ENCODE measurements at places on chromosomes 13 and 19.

DNA sequence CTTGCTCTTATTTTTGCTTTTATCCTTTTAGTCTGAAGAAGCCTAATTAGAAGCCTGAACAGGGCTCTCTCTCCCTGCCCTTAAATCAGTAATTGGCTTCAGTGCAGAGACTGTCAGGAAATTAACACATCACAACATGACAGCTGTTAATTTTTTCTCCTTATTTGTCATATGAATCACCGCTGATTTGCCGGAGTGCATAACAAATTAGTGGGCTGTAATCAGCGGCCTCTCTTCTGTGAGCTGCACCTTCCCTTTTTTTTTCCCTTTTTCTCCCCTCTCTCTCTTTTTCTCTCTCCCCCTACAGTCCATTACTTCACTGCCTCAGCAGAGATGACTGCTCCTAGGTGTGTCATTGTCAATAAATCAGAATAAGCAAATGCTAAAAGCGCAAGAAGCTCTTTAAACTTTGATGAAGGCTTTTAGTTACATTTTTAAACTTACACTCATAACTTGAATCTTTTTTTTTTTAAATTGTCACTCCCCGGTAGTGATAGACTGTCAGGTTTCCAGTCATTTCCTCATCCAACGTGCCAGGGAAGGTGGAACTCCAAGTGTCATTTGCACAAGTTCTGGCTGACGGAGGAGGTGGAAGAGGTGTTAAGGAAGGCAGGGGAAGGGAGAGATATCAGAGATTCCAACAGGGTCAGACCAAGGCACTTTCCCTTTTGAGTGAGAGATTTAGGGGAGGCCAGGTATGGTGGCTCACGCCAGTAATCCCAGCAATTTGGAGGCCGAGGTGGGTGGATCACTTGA, 197.1 kb upstream of the TSHZ3 start:
- DNase-seq, result no peak

DNA sequence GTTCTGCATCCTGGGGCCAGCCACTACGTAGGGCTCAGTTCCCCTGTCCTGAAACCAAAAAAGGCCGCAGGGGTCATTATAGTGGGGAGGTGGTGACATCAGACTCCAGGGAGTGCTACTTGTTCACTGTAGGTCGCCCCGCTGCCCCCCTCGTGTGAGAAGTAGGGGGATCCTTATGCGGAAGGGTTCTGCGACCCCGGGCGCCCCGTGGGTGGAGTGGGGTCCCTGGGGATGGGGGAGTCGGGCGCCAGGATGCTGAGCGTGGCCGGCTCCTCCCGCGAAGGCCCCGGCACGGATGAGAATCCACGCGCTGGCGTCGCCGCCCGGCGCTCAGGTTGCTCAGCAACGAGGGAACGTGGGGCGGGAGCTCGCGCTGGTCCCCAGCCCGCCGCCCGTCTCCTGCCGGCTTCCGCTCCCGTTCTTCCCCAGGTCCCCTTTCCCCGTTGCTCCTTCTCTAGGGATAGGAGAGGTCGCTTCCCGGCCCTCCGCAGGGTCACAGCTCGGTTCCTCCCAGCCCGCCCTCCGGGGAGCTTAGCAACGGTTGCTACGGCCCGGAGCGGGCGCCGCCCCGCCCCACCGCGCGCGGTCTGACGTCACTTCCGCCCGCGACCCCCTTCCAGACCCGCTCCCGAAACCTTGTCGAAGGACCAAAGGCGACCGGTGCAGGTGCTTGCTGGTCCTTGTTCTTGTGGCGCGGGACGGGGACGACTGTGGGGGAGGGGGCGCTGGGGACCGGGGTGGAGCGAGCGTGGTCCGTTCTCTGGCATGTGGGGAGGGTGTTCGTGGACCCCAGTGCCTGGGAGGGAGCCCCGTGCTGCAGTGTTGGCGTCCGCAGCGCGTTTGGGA, at the start of gene NAT14:
TSS of gene NAT14 (plus strand) at position 596 of the 846 bp plus-strand sequence. CDS start 521 bp downstream, outside the sequence.
- peak; percentile 76 for DNase-seq

DNA sequence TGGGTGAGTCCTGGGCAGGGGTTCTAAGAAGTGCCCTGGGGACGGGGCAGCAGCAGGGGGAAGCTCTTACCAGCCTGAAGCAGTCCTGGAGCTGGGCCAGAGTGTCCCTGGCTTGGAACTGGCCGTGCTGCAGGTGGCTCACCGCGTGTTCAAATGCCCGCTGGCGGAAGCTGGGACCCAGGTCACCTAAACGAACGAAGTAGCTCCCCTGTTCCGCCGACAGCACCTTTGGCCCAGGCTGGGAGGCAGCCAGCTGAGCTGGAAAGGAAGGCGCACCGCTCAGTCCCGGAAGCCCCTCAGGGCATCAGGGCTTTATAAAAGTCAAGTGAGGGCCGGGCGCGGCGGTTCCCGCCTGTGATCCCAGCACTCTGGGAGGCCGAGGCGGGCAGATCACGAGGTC, 9.6 kb downstream of the PLIN4 start:
- no peak for DNase-seq

- peak; percentile 69 for DNase-seq
Measured at GRCh38 chr13:46126552-46127357, 21.9 kb upstream of the CPB2 start.

DNA sequence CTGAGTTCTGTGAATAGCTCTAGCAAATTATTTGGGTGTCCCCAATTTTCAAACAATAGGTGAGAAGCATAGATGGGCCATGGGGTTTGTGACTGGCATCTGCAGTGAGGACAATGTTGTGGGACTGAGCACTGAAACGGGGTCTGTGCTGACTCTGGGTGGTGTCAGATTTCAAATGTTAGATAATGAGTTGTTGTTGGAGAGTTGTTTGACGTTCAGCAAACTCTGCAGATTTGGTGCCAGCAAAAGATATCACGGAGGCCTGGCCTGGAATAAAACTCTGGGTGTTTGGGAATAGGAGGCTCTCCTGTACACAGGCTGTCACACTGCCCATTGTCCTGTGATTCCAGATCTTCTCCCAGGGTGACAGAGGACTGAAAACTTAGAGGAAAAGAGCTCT, 2.9 kb downstream of the ZNF90 start:
- no peak for DNase-seq

DNA sequence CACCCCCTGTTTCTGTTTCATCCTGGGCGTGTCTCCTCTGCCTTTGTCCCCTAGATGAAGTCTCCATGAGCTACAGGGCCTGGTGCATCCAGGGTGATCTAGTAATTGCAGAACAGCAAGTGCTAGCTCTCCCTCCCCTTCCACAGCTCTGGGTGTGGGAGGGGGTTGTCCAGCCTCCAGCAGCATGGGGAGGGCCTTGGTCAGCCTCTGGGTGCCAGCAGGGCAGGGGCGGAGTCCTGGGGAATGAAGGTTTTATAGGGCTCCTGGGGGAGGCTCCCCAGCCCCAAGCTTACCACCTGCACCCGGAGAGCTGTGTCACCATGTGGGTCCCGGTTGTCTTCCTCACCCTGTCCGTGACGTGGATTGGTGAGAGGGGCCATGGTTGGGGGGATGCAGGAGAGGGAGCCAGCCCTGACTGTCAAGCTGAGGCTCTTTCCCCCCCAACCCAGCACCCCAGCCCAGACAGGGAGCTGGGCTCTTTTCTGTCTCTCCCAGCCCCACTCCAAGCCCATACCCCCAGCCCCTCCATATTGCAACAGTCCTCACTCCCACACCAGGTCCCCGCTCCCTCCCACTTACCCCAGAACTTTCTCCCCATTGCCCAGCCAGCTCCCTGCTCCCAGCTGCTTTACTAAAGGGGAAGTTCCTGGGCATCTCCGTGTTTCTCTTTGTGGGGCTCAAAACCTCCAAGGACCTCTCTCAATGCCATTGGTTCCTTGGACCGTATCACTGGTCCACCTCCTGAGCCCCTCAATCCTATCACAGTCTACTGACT, at the start of gene KLK3:
TSS of gene KLK3 (plus strand) at position 280 of the 775 bp plus-strand sequence. CDS start at position 321, 41 bp downstream.
- no peak for DNase-seq

GRCh38 chr13:80133631-80134261, 207.2 kb downstream of the SPRY2 start:
- DNase-seq, result no peak

DNA sequence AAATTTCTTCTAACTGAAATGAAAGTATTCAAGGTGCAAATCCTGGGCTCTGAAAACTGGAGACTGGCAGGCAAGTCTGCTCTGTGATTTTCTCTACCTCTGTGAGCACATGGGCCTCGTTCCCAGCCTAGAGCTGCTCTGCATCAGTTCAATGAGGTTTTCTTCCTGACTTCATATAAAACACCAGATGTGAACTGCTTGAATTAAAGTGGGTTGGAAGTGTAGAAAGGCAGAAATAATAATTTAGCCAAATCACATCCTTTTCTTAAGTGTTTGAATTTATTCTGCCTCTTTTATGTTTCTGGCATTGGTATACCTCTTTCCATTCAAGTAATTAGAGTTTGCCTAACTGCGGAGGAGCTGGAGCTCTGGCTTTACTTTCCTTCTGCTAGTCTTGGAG, 540.8 kb downstream of the OLFM4 start:
- DNase-seq, result no peak

DNA sequence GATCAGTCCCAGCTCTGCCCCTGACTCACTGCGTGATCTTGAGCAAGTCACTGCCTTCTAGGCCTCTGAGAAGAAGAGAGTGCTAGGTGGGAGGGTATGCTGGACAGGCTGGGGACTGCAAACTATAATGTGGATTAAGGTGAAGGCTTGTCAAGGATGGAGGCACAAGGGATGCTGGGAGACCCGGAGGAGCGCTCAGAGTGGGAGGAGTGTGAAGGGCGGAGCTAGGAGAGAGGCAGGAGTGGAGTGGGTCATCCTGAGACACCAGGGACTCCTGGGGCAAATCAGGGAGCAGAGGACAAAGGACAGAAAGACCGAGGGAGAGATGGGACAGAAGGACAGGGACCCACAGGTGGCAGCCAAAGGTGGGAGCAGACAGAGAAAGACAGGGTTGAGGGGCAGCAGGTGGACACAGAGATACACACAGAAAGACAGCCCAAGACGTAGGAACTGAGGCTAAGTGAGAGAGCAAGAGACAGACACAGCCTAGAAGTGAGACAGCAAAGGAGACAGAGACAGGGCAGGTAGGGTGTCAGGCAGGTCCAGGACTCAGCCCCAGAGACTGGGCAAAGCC, 2.6 kb downstream of the GRIK5 start:
- DNase-seq, result no peak

DNA sequence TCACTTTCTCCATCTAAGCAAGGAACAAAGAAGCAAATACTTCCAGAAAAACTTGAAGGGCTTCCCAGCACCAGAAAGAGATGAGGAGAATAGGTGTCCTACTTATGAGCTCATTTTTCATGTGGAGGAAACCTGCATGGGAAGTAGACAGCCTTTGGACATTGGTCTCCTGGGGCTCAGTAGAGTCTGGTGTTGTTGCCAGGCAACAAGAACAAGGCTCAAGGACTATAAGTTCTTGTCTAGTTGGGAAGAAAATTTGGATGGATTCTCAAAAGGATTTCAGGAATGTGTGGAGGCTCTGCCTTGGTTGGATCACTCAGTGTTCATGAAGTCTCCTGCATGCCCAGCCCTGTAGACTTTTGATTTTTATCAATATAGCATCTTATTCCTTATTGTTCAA, 84.5 kb downstream of the MBNL2 start:
- no peak for DNase-seq

- DNase-seq, result no peak
Measured at GRCh38 chr13:84569366-84569765, 687.1 kb upstream of the SLITRK1 start.

DNA sequence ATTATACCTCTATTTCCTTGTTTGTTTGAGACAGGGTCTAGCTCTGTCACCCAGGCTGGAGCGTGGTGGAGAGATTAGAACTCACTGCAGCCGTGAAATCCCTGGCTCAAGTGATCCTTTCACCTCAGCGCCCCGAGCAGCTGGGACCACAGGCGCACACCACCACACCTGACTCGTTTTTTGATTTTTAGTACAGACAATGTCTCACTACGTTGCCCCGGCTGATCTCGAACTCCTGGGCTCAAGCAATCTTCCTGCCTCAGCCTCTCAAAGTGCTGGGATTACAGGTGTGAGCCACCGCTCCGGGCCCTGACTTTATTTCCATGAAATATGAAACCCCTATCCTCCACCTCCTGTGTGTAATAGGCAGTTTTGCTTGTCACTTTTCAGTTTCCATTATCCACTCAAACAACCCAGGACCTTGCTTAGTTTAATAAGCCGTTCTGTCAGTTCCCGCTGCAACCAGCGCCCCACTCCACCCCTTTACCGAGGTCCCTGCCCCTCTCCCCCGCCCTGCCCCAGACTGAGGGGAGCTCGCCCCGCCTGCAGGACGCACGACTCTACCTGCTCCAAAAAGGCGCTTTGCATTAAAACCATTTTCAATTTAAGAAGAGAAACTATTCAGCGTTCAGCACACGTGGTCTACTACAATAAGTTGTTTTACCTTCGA, 16.9 kb downstream of the ZNF816 start:
- no peak for DNase-seq
